Activated CD8-positive, alpha-beta memory T cell treated with anti-CD3 and anti-CD28 coated beads, Interleukin-2, amount 10 ng/mL, durations not matched to agents 7 days and 5 days (primary cell): ENCODE measurements at places on chromosomes 16 and 17. TPM values are rescaled to one million over a fixed set of nuclear protein-coding genes. Genes with fewer than 3 reads are reported as not detected.

DNA sequence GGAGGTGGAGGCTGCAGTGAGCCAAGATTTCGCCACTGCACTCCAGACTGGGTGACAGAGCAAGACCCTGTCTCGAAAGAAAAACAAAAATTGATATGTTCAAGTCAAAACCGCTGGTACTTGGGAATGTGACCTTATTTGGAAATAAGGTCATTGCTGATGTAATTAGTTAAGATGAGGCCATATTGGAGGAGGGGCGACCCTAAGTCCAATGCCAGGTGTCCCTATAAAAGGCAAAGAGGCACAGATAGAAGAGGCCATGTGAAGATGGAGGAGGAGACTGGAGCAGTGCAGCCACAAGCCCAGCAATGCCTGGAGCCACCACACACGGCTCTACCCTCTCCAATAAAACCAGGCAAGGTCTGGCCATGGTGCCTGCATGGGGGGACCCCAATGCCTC lies 50.8 kb upstream of the JPH3 start:
- H3K4me3 ChIP-seq: no peak overlapping the region
- H3K36me3 ChIP-seq: no peaks in the 10 kb centered on the region
- H3K4me1 ChIP-seq: no peaks in the 10 kb centered on the region
- H3K27me3 ChIP-seq: peaks cover 15% of the 10 kb centered on the region
- no peak overlapping the region for H3K27ac ChIP-seq

DNA sequence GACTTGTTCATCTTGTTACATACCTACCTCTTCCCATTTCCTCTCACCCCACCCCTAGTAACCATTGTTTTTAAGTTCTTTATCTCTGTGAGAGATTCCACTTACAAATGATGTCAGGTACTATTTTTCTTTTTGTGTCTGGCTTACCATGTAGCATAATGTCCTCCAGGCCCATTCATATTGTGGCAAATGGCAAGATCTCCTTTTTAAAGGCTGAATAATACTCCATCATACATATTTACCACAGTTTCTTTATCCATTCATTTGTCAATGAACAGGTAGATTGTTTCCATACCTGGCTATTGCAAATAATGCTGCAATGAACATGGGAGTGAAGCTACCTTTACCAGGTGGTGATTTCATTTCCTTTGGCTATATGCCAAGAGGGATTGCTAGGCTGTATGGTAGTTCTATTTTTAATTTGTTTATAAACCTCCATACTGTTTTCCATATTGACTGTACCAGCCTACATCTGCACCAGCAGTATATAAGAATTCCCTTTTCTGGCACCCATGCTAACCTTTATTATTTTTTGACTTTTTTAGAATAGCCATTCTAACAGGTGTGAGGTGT lies 53.9 kb downstream of the NSRP1 start:
- H3K27ac ChIP-seq: no peak overlapping the region
- H3K4me3 ChIP-seq: no peak overlapping the region
- no peak for DNase-seq
- H3K36me3 ChIP-seq: peaks cover 36% of the 10 kb centered on the region
- peaks cover 44% of the 10 kb centered on the region for H3K4me1 ChIP-seq

ZNF213 gene
- total RNA-seq: 12.3 TPM

- DNase-seq: peak; percentile 80
- no peak overlapping the region for H3K27ac ChIP-seq
- no peaks in the 10 kb centered on the region for H3K36me3 ChIP-seq
- H3K4me1 ChIP-seq: peaks cover 26% of the 10 kb centered on the region
Measured at GRCh38 chr16:12819126-12820117, 15.7 kb upstream of the CPPED1 start.
